NCI-H187 (cell line): ENCODE measurements at places on chromosomes 5 and 9.
A peak's percentile ranks its signal among the peaks of the same experiment; 100 is the strongest.

DNA sequence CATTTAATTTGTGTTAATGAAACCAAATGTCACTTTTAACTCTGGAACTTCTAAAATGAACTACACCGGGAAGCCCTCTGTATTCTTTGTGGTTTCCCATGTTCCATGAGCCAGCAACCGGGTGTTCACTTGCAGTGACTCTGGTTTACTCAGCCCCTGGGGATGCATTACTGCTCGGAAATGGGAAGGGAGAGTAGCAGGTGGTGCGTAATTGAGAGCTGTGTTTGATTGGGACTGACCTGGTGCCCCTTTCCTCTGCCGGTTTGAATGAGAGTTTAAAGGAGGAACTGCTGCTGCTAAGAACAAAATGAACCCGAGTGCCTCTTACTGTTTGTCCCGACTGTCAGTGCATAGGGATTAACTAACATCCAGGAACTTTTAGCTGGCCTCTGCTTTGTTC, 100.1 kb upstream of the DHFR start:
- DNase-seq, result peak; percentile 17

DNA sequence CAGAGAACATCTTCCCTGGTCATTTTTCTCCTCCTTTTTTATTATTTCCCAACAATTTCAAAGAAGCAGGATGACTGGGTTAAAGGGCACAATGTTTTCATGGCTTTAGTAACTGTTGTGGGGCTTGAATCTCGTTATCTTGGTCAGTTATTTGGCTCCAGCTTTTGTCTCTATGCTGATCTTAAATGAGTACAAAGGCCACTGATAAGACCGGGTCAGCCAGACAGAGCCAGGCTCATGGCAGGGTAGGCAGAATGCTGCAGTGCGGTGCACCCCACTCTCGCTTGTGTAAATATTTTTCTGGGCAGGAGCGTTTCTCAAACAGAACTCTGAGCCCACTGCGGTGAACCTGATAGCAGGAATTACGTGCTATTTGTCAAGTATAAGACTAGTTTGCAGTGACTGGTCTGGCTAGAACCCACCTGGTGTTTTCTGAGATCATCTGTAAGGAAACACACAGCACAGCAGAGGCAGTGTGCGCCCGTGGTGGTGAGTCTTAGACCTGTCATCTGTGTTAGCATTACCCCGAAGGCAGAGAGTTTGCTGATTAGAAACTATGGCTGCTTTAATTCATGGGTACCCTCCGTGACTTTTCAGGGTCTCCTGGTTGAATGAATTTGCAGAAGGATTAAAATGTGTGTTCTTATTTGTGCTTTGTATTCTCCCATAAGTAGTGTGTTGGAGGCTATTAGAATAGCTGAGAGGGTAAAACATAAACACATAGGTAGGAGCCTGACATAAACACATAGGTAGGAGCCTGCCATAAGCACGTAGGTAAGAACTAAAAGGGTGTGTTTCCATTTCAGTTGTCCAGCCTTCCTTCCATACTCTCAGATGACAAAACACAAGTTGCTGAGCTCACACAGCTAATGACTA, 158.6 kb upstream of the DMRT1 start:
- no peak for DNase-seq

DNA sequence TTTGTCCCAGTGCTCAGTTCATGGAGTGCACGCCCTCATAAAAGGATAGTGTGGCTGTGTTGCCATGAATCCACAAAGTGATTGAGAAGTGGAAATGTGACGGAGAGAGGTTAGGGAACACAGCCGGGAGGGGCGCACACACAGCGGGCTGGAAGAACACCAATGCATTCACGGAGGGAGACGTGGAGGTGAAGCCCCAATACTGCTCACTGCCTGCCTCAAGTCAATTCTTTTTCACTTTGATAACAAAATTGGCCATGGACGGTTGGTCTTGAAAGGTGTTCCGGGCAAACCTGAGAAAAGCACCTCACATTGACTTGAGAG, 424.1 kb downstream of the MED10 start:
- no peak for DNase-seq

GRCh38 chr9:112755675-112756074, 5.1 kb downstream of the SNX30 start:
- DNase-seq, result no peak

- no peak for DNase-seq
Measured at GRCh38 chr9:110156902-110157301, 51.1 kb downstream of the C9orf152 start.

- no peak for DNase-seq
Measured at GRCh38 chr9:113301548-113301947, 1.6 kb downstream of the RNF183 start.

DNA sequence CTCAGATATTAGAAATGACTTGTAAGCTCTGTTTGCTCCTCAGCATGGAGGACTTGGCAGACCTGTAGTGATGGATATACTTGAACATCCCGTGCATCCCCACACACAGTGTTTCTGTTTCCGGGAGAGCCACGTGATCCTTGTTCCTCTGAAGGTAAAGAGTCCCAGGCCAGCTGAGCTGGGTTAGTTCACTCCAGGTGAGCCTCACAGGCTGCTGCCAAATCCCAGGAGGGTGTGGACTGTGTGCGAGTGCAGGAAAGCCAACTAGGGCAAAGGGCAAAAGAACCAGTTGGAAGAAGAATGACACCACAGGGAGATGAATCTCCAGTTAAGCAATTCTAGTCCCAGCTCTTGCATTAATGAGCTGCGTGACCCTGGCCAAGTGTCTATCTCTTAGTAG, 10.4 kb upstream of the TOMM5 start:
- DNase-seq, result no peak

- no peak for DNase-seq
Measured at GRCh38 chr9:136614372-136614922, 48.3 kb upstream of the EGFL7 start.

DNA sequence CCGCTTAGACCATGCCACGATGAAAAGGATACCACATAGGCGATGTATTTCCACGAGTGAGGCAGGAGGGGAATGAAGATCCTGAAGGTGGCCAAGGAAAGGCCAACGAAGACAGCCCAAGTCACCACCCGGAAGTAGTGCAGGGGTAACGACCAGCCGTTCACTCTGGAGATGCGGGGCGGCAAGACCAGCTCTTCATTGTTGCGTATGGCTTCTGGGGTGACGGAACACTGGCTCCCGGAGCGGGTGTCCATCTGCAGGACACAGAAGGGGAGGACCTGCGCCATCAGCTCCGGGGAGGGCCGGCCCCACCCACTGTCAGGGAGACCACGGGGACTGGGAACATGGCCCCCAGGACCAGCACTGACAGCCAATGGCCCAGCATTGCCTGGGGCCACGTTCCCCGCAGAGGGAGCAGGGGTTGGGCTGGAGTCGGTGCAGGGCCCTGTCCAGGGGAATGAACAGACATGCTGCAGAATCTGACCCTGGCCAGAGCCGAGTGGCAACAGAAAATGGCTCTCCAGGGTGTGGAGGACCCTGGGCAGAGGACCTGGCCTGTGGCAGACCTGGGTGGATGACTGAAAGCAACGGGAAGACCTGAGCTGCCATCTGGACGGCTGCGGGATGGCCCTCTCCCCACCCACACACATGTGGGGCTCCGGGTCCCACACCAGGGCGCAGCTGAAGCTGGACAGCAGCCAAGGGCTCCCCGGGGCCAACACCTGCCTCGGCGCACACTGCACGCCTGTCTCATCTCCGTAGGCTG, 17.7 kb downstream of the ZDHHC11B start:
- no peak for DNase-seq

- DNase-seq, result no peak
Measured at GRCh38 chr5:146283344-146283761, 55.3 kb upstream of the POU4F3 start.
